Stimulated activated CD4-positive, alpha-beta T cell treated with anti-CD3 and anti-CD28 coated beads, Interleukin-1b, Interleukin-23, amount 100 ng/mL, for 1 hour (primary cell): ENCODE measurements at places on chromosomes 4 and X.

GRCh38 chr4:25346913-25347312 is 30.1 kb upstream of the ANAPC4 start:
- DNase-seq: no peak

DNA sequence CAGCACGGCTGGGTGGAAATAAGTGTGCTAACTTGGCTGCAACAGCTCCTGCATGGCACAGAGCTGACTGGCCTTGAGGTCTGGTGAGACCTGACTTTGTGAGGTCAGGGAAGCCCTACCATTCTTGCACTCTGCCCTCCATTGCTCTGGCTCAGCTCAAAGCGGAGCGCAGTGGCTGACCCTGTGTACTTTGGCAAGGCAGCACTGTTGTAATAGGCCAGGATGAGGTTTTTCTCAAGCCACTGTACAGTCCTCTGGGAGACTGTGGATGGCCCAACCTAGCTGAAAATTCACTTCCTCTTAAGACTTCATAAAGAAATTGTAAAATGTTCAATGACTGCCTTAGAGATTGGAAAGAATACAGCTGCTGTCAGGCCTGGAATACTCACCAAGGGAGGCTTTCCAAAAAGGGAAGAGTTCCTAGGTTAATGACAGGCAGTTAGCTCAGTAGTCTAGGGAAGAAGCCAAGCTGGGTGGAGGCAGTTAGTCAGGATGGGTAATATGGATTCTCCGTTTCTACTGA is 129.8 kb downstream of the GUCY2F start:
- no peak for DNase-seq

- DNase-seq: no peak
Measured at GRCh38 chrX:9341291-9342201, 123.3 kb upstream of the TBL1X start.

DNA sequence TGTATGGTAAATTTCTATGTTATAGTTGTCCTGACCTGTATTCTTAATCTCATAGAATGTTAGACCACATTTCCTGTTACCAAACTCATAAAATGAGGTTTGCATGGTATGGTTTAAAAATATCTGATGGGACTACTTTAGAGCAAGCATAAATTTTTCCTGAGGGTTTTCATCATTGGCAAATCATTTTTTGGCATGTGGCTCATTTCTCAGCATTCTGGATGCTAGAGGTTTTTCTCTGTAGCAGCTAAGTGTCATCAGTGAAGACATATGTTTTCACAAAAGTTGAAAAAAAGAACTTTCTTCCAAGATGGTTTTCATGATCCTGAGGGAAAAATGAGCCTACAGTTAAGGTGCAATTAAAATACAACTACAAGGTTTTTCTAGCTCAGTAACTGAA is 503.5 kb upstream of the FAM47C start:
- no peak for DNase-seq

DNA sequence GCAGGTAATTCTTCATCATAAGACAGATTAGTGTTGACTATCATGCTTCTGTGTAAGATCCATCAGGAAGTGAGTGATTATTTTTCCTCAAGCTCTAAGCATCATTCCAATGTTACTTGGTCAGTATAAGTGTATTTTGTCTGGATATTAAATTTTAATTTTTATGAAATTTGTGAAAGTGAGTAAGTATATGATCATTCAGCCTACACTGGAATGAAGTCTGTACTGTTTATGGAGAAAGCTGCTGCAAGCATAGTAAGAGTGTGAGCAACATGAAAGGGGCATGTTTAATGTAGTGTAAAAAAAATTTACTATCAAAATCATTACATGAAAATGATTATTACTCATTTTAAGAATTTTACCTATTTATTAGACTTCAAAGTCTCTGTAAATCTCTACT is 84.8 kb downstream of the IL15 start:
- no peak for DNase-seq

GRCh38 chr4:152935631-152936445 is at the start of gene FHDC1:
Gene FHDC1 (plus strand): TSS chr4:152936323. CDS start chr4:152943058, 6,735 bp downstream.
- DNase-seq: no peak

- no peak for DNase-seq
Measured at GRCh38 chr4:153371701-153372234, 27.3 kb downstream of the MND1 start.

- no peak for DNase-seq
Measured at GRCh38 chr4:171812333-171812664, 905 bp upstream of the GALNTL6 start.

DNA sequence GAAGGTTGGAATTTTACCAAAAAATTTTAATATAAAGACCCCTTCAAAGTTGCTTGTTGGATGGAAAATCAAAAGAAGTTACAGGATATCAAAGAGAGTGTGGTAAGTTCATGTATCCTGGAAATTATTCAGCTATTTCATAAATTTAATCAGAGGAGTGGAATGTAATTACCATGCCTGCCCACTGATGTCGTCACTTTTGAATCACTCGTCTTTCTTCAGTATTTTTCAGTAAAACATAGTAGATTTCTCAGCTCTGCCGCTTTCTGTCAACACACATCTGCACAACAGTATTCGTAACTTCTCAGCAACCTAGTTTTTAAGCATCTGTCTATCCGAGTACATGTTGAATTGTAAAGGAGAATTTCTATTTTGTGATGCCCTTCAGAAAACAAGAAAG is 2163.0 kb upstream of the AGA start:
- no peak for DNase-seq

- DNase-seq: no peak
Measured at GRCh38 chr4:18458465-18458864, 436.9 kb upstream of the LCORL start.

GRCh38 chrX:41655631-41656030 is 33.1 kb upstream of the GPR34 start:
- DNase-seq: no peak

GRCh38 chr4:128275346-128275745 is 12.3 kb downstream of the PGRMC2 start:
- DNase-seq: no peak

DNA sequence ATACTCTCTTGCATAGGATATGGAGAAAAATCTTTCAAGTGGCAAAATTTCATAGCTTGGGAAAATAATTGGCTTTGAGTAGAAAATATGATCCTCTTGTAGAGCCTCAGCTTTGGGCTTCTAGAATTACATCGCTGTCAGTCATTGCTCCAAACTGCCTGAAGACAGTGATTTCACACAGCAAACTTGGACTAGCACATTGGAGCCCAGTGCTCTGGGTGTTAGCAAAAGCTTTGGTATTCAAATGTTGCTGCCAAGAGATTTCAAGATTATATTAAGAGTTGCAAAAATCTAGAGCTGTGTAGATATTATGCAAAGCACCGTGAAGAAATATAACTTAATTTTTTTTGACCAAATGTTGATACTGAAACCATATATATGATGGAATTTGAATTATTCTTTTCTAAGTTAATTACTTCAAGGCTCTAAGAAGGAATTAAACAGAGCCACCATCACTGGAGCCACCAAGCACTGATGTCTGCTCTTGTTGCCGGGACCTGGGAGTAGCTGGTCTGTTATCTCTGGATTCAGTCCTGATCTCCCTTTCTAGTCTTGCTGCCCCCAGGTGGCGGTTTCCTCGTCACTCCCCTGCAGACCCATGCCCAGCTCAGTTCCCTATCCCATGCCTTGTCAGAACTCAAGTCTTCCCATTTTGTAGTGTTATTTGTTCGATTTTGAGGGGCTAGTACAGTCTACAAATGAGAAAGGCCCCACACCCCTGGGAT is 260.7 kb upstream of the SFRP2 start:
- DNase-seq: no peak

- DNase-seq: no peak
Measured at GRCh38 chrX:103828529-103828928, 3.5 kb downstream of the RAB9B start.

- no peak for DNase-seq
Measured at GRCh38 chrX:113470166-113470565, 629.5 kb upstream of the AMOT start.

DNA sequence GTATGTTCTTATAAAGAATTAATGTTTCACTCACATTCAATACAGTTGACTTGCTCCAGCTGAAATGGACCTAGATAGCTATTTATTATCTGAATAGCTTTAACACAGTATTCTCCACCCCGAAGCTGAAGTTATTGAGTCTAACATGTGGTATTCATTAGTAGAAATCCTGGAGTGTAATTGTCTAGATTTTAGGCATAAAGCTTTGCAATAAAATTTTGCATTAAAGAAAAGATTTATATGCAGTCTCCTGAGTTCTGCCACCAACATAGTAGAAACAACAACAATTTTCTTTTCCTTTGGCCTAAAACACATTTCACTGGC is 90.2 kb upstream of the DCLK2 start:
- no peak for DNase-seq

DNA sequence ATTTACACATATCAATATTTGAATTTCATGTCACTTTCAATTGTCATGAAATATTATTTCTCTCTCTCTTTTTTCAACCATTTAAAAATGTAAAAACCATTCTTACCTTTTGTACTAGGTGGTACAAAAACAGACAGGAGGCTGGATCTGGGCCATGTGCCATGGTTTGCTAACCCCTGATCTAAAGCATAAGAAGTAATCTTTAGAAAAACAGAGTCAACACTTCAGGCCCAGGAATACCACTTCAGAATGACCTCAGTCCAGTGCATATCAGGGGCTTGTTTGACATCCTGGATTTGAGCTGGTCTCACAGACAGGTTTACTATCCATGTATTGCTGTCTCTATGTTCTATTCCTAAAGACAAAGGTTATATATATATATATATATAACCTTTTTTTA is 102.5 kb downstream of the DCHS2 start:
- DNase-seq: no peak

DNA sequence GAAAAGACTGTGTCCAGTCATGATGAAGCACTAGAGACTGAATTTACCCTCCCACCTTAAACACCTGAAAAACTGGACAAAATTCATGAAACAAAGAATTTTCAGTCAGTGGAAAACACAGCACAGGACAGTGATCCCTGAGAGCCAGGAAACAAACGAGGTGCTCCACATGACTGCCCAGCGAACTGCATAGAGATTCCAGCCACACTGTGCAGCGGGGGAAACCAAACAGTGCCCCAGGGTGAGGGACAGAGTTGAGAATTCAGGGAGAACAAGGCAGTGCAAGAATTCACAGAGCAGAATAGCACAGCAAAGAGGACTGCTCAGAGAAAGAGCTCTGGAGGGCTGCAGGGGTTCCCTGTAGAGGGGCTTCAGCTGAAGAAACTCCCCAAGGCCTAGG is 55.5 kb upstream of the SEC24B start:
- no peak for DNase-seq
